ENCODE measurements at places on chromosomes 11 and 22.

DNA sequence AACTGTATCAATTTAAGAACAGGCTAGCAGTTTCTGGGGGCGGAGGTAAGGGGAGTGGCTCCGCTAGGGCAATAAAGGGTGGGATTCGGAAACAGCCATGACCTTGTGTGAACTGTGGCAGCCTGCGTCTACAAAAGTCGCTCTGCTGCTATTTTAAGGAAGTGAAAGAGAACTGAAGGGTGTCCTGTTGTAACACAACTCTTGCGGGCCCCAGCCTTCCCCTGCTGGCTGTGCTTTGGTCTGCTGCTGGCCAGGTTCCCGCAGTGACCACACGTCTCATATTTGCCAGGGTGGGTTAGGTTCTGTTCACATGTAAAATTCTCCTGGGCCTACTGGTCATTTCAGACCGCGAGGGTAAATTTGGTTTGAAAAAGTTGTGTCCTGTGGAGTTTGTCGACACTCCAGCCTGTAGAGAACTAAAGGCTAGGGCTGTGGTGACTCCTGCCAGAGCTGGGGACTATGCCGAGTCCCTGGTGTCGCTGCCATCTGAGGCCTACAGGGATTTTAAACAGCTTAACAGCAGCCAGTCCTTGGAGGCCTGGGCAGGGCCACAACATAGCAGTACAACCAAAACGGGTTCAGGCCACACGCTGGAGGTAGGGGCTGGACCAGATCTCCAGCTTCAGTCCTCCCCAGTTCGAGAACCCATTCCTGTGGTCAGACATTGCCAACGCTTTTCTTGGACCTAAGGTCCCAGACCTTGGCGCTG, 1.1 kb upstream of the PPFIBP2 start:
- DNase-seq: peak; percentile 15

DNA sequence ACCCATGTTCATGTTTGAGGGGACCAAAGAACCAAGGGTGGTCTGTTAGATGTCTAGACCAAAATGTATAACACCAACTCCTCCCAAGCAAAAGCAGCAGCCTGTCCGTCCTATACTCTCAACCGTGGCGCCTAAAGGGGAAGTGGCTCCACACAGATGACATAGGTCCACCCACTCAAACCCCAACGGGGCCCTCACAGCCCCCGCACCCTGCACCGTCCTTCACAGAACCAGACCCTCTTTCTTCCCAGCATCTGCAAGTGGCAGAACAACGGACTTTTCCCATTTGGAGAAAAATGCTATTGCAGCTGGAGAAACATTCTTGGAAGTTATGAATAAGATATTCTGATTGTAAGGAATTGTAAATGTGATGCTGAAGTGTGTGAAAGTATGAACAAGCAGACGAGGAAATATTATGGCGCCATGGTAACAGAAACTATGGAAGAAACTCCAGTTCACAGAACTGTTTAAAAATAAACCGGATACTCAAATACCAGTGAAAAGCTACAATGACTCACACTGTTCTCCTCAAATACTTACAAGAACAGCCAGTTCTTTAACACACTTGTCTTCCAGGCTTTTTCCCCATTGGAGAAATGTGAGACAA, 76.5 kb upstream of the ARFGAP3 start:
- peak; percentile 95 for DNase-seq

- DNase-seq: peak; percentile 46
Measured at GRCh38 chr11:111719379-111719778, 46.8 kb downstream of the PPP2R1B start.

- no peak for DNase-seq
Measured at GRCh38 chr11:122632181-122632824, 23.2 kb upstream of the UBASH3B start.

DNA sequence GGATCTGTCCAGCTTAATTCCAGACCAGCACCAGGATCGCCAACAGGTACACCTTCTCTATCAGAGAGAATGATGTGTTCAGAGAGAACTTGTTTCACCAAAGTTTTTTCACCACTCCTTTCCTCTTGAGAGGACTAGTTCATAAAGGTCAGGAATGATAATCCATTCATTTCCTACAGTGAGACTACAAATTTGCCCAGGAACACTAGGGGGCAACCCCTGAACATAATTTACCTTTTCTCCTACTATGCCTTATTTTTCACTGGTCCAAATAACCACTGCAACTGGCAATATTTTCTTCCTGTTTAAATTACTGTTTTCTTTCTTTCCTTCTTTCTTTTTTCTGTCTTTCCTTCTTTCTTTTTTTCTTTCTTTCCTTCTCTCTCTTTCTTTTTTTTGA, 22.5 kb downstream of the CAVIN3 start:
- DNase-seq: no peak

GRCh38 chr11:123407996-123408597, 22.0 kb upstream of the GRAMD1B start:
- DNase-seq: no peak

GRCh38 chr11:45092404-45092785, 54.0 kb upstream of the PRDM11 start:
- no peak for DNase-seq

DNA sequence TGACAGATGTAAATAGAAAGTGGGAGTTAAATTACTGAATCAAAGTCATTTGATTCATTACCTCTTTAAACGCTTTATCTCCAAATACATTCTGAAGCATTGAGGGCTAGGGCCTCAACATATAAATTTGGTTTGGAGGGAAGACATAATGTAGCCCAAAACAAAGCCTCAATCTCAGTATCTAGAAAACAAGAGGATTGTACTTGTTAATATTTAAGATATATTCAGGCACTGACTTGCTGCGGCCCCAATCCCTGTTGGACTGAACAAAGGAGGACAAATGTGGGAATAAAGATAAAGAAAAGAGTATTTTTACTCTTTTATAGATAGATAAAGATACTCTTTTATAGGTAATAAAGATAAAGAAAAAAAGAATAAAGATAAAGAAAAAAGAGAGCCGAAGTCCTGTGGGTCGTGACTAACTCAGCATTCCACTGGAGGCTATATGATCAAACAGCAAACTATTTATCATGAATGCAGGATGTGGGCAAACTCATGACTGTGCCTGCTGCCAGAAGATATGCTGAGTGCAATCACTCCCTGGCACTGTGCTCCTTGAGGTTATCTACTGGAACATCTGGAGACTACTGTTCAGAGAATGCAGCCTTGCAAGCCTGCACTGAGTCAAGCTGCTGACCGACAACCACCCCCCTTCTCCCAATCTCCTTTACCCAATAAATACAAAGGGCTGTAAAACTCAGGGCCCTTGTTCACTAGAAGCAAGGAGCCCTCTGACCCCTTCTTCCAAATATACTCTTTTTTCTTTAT, 6.9 kb downstream of the OR10V1 start:
- peak; percentile 91 for DNase-seq

- peak; percentile 22 for DNase-seq
Measured at GRCh38 chr11:65431451-65432099, 9.0 kb downstream of the NEAT1 start.

- DNase-seq: no peak
Measured at GRCh38 chr11:57781529-57781943, 19.9 kb downstream of the CTNND1 start.

DNA sequence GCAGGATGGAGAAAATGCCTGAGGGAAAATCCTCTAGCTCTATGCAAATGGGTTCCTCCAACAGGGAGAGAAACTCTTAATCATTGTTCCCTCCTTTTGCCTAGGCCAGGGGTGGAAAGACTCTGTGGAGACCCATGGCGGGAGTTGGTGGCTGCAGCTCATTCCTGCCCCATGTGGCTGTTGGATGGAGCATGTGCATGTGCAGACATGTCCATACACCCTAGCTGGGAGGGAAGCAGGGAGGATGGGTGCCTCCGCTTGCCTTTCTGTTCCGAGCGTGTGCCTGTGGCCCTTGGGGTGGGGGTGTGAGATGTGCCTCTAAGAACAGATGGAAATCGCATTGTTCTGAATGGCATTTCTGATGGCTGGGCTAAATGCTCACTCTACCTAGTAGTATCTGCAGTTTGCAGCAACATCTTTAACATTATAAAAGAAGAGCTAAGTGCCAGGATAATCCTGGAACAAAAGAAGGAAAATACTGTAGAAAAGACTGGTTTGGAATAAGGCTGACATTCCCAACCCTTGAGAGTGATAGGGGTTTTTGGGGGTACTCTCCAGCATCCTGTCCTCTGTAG, 31.7 kb downstream of the METTL15 start:
- DNase-seq: no peak

DNA sequence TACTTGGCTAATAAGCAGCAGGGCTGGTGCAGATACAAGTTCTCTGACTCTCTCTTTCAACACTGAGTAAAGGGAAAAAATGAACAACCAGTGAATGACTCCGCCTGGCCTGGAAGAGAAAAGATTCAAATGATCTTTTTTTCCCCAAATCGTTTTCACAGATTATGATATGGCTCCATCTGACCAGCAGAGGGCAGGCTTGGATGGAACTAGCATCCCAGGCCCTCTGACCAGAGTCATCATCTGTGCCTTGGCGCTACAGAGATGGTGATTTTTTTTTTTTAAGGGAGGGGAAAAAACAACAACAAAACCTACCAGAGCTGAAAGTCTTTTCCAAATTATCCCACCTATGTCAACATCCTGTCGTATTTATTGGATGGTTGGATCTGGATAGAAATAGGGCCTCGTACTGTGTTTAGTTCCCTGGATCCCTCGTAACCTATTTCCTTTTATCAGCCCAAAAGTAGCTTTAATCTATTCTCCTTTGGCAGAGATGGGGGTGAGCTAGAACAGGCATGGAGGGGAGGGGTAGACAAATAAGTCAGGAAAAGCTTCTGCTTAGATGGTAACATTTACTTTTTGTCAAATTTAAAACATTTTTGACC, 69.7 kb downstream of the PRSS23 start:
- DNase-seq: peak; percentile 61

GRCh38 chr11:66973956-66974580, 1.0 kb upstream of the C11orf86 start:
- DNase-seq: peak; percentile 50

- no peak for DNase-seq
Measured at GRCh38 chr11:60658409-60658808, 41.0 kb upstream of the MS4A8 start.

- no peak for DNase-seq
Measured at GRCh38 chr11:69682681-69683326, 7.7 kb upstream of the LTO1 start.

DNA sequence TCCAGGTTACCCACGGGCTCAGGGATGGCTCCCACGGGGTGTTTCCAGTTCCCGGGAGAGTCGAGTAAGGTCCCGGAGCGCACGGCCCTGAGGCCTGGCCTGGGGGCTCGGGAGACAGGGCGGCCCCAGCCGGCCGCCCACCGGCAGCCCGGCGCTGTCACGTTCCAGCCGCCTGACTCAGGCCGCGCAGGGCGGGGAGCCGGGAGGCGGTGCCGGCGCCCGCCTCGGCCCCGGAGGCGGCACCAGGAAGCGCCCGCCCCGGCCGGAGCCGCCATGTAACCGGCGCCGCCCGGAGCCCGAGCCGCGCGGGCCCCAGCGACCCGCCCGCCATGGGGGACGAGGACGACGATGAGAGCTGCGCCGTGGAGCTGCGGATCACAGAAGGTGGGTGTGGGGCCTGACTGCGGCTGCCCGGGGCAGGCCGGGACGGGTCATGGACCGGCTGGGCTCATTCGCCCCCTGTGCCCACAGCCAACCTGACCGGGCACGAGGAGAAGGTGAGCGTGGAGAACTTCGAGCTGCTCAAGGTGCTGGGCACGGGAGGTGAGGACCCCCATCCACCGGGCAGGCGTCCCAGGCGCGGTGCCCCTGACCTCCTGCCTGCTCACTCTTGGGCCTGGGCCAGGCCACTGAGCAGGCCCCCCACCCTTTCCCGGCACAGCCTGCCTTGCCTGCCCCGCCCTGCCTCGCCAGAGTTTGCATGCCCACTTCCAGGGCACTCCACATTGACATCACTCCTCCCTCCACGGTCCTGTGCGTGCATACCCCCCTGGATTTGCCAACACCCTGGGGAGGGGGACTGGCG, at the start of gene RPS6KA4:
RPS6KA4 (plus strand) TSS at position 256 of the 805 bp plus-strand sequence; CDS start at position 330, 74 bp downstream.
- DNase-seq: peak; percentile 62

GRCh38 chr11:118200901-118201680, 23.7 kb downstream of the JAML start:
- DNase-seq: no peak

- DNase-seq: no peak
Measured at GRCh38 chr22:36590441-36591056, 61.6 kb upstream of the EIF3D start.

DNA sequence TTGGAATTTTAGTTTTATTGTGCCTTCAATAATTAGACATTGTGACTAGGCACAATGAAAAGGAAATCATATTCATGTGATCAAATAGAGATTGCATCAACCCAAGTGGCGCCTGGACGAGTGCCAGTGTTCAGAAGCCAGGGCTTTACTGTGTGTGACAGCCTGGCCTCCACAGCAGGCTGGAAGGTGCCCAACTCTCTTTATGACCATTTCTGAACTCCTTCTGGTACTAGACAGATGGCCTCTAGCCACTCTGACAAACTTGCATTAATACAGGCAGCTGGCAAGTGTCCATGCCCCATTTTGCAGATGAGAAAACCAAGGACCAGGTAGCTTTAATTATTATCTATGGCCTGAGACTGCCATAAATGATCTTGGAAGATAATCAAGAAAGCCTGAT, 8.3 kb upstream of the POU2AF1 start:
- DNase-seq: no peak

DNA sequence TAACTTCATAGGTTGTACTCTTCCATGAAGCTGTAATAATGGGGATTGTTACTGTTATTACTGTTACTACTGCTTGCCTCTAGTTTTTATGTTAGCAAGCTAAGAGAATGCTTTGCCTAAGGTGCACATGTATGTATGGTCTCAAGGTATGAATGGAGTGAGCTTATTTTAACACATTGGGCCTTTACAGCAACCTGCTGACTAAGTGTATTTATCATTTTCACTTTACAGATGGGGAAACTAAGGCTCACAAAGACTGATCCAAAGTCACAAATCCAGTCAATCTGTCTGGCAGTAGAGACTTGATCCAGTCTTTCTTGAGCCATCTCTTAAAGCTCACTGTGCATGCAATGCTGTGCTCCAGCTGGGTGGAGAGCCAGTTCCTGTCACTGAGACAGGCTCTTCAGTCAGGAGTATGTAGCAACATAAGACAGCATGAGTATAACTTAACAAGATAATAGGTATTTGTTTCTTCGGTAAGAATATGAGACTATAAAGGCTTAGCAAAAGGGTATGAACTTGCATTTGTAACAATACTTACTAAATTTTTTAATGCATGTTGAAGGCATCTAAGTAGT, 66.5 kb downstream of the PPP2R1B start:
- no peak for DNase-seq

- no peak for DNase-seq
Measured at GRCh38 chr22:50713008-50713385, 25.0 kb upstream of the ACR start.

DNA sequence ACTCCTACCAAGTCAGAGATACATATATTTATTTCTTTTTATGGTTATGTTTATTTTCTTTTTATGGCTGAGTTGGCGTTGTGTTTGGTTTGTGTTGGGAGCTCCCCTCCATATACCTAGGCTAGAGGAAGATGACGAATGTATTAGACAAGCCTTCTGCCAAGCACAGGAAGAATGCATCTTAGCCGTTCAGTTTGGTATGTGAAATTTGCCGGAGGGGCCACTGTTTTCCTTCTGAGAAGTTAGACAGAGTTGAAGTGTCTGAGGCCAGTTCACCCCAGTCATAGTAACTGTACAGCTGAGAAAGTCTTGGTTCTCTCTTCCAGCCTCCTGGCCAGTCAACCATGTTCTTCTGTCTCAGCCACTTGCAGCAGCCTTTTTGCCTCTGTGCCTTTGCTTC, 29.8 kb downstream of the TEAD1 start:
- peak; percentile 92 for DNase-seq

- peak; percentile 66 for DNase-seq
Measured at GRCh38 chr11:1877211-1878136, 14.2 kb downstream of the PRR33 start.

GRCh38 chr11:39209981-39210380, 2249.5 kb downstream of the LRRC4C start:
- no peak for DNase-seq

All from iris pigment epithelial cell (primary cell).